ENCODE measurements at places on chromosomes 4 and X.

- DNase-seq: no peak
Measured at GRCh38 chr4:151099976-151100417, 569 bp downstream of the RPS3A start.

GRCh38 chr4:146273204-146273901 lies 59.0 kb downstream of the REELD1 start:
- no peak for DNase-seq

- DNase-seq: no peak
Measured at GRCh38 chr4:102667001-102667400, 93.8 kb downstream of the MANBA start.

- no peak for DNase-seq
Measured at GRCh38 chr4:94548571-94548970, 96.8 kb downstream of the PDLIM5 start.

DNA sequence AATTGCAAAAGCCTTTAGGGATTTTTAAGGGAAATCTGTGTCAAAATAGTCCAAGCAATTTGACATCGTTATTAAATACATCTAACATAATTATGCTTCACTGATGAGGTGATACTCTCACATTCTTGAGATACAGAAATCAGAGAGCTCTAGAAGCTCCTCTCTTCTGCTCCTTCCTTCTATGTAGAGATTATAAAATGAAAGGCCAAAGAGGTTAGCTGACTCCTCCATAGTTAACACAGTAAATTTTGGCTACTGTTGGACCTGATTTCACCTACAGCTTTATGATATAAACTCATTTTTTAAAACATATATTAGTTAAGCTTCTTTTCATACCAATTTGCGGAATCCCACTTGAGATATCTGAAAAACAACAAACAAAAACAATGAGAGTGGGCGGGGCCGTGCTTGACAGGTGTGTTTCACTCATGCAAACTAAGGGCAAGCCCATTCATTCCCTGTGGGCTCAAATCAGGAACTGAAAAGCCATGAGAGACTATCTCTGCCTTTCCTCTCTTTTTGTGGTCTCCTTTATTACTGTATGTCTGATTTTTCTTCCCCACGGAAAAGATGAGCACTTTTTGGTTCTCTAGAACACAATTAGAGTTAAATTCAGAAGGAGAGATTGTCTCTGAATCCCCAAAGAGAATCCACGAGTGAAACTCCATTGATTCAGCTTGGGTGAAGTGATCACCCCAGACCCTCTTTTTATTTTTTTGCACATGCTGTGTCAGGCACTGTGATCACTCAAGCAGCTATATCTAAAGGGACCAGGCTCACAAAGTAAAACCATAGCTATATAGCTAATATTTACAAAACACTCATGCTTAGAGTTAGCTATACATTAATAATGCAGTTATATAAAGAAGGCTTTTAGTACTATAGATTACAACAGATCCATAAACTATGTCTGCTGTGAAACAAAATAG lies 566.3 kb downstream of the IL15 start:
- DNase-seq: no peak
